ENCODE measurements at places on chromosomes 7 and 10.

DNA sequence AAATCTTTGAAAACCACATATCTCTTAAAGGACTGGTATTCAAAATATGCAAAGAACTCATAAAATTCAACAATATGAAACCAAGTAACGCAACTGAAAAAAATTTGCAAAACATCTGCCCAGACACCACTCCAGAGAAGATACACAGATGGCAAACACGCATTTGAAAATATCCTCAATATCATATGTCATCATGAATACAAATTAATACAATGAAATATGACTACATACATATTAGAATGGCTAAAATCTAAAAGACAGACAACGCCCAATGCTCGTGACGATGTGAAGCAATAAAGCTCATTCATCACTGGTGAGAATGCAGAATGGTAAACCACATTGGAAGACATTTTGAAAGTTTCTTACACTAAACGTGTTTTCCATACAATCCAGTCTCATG is 770.1 kb upstream of the CELF2 start:
- DNase-seq, result no peak

GRCh38 chr10:124688889-124689670 is 55.1 kb downstream of the FAM53B start:
- no peak for DNase-seq

- no peak for DNase-seq
Observed at GRCh38 chr10:28879246-28879645, 201.9 kb downstream of the BAMBI start.

DNA sequence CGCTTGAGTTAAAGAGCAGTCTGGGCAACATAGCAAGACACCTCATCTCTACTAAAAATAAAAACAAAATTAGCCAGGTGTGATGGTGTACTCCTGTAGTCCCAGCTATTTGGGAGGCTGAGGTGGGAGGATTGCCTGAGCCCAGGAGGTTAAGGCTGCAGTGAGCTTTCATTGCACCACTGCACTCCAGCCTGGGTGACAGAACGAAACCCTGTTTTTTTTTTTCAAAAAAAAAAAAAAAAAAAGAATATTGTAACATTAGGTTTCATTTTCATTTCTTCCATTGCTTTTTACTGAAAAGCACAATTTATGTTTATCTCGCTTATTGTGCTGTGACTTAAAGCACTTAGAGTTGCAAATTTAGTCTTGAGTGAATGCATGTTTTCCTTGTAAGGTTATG is 80.0 kb downstream of the MLLT10 start:
- DNase-seq, result no peak

DNA sequence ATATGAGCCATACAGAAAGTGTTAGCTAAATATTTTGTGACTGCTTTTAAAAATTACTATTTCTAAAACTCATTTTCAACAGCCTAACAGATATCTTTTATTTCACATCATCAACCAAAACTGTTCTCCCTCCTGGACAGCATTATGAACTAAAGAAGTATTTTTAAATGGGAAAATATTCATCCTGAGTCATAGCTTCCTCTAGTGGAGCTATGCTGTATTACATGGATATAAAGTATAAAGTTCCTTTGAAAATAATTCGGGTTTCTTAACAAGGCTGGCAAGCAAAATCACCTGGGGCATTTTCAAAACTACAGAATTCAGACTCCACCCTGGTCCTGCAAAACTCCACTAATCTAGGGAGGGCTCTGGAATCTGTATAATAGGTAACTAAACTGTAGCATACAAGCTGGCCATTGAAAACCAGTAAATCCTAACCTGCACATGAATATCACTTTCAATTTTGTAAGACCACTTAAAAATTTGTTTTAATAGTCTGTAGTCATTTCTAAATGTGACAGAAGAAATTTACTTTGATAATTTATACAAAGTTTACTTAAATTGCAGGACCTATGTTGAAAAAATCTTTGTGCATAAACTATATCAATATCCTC is 53.5 kb downstream of the SCIN start:
- no peak for DNase-seq

DNA sequence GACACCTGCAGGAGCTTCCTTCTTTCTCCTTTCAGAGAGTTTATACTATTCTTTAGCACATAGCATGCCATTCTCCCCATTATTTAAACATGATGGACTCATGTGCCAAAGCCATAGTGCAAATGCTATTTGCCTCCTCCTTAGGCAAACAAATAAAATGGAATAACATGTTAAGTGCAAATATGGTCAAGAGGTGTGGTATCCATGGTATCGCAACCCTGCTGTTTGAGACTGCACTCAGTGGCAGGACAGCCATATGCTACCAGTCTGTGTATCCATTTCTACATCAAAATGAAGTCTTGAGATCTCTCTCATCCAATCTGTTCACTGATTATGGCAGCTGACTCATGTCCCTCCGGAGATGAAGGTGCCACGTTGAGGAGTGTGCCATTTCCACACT is 22.8 kb downstream of the HEPACAM2 start:
- DNase-seq, result peak; percentile 82

- no peak for DNase-seq
Observed at GRCh38 chr10:47164800-47165128, 135.2 kb upstream of the GDF10 start.

DNA sequence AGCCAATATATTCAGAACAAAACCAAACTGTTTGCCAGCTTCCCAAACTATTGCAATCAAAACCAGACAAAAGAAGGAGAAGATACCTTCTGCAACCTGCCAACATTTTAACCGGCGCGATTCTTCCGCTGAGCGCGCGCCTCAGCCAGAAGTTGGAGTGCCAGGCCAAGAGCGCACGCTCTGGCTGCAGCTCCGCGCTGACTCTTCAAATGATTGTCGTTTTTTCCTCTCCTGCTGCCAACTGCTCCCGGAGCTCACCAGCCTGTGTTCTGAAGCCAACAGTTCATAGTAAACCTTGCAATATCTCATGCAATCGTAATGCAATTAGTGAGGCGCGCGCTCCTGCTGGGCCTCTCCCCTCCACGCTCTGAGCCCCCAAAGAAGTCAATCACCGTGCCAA is 259.7 kb upstream of the MGMT start:
- no peak for DNase-seq

- DNase-seq, result no peak
Observed at GRCh38 chr10:44976352-44977198, 2.0 kb downstream of the DEPP1 start.

DNA sequence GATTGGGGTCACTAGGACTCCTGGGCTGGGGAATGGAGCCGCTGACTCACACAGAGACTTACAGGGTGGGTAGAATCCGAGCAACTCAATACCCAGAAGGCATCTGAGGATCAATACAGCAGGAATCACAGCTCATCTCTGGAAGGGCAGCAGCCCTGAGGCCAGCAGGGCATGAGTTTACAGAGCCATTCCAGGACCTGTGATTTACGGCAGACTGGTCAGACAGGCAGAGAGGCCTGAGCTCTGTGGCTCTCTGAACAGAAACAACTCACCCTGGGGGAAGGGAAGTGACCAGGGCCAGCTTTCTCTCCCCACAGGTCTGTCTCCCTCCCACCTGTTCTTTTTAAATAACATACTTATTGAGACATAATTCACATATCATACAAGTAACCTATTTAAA is 88.2 kb upstream of the CXCL12 start:
- DNase-seq, result no peak

DNA sequence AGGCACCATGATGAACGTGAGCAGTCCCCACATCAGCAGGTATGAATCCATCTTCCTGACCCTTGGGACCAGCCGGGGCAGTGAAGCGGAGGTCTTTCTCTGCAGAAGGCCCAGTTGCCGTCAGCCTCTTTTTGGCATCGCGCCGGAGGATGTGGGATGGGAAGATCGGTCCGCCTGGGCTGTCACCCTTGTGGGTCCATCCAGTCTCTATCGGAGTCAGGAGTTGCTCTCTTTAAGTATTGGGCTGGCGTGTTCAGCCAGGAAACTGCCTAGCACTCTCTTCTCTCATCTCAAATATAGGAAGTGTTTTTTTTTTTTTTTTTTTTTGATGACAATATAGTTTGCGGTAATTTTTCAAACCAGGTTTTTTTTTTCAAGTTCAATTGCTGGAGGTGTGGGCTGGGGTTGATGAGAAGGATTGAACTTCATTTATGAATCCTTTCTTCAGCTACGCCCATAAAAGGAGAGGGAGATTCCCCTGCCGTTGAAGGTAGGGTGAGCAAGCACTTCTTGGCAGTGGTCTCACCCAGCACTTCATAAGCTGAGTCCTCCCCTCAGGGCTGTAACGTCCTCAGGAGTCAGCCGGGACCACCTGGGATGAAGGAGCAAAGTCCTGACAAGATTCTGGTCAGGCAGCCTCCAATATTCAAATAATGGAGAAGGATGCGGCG is at the start of gene IL2RA:
TSS of gene IL2RA (minus strand) at position 267 of the 671 bp plus-strand sequence. CDS start at position 51, 216 bp downstream.
- no peak for DNase-seq

All from NCI-H1417 treated with DMSO at 0.1 percent for 48 hours (cell line).